A673 (cell line): ENCODE measurements at places on chromosomes 6 and 20. TPM values are rescaled to one million over a fixed set of nuclear protein-coding genes. Genes with fewer than 3 reads are reported as not detected.

The TCF15 gene
- 0.20 and 0.24 TPM in 2 replicates for total RNA-seq

The MUCL3 gene
- not detected in 2 replicates for total RNA-seq

The EEF1A2 gene
- total RNA-seq = 7.5 and 13.7 TPM in 2 replicates

The DNAH8 gene
- total RNA-seq = not detected in 2 replicates

The COMMD7 gene
- total RNA-seq = 20.0 and 23.5 TPM in 2 replicates

The SLC39A7 gene
- total RNA-seq = 119 and 124 TPM in 2 replicates

The C6orf132 gene
- 0.04 and 0.15 TPM in 2 replicates for total RNA-seq

The PROKR2 gene
- total RNA-seq = not detected in 2 replicates

The TINAG gene
- not detected in 2 replicates for total RNA-seq

The OTOR gene
- not detected in 2 replicates for total RNA-seq

The LY6G6F gene
- not detected in 2 replicates for total RNA-seq

The DLK2 gene
- 0.37 and 0.67 TPM in 2 replicates for total RNA-seq

The CD109 gene
- total RNA-seq = 8.7 and 8.8 TPM in 2 replicates

The TRMT6 gene
- total RNA-seq = 38.6 and 41.6 TPM in 2 replicates

The PRL gene
- 0.24 TPM in 1 of 2 replicates, not detected in the other for total RNA-seq

The C20orf141 gene
- total RNA-seq = not detected in 2 replicates

The IL17A gene
- total RNA-seq = not detected in 2 replicates

The MRAP2 gene
- 0.34 and 0.55 TPM in 2 replicates for total RNA-seq

The TEAD3 gene
- total RNA-seq = 10.3 and 17.0 TPM in 2 replicates

The HAO1 gene
- not detected in 2 replicates for total RNA-seq

The SNX14 gene
- 30.4 and 36.3 TPM in 2 replicates for total RNA-seq

The RRBP1 gene
- 75.9 and 82.8 TPM in 2 replicates for total RNA-seq

The IRF4 gene
- 0.07 and 0.37 TPM in 2 replicates for total RNA-seq

The CHRNA4 gene
- 0.26 and 1.6 TPM in 2 replicates for total RNA-seq

The ZC3H12D gene
- total RNA-seq = 0.30 and 0.33 TPM in 2 replicates

The GHRH gene
- total RNA-seq = not detected in 2 replicates

The MROH8 gene
- total RNA-seq = 1.6 and 2.0 TPM in 2 replicates

The PNPLA1 gene
- 0.20 and 0.26 TPM in 2 replicates for total RNA-seq

The BPIFB2 gene
- total RNA-seq = not detected in 2 replicates

The FAM83C gene
- total RNA-seq = not detected in 2 replicates

The OR2H1 gene
- not detected in 2 replicates for total RNA-seq

The FUT9 gene
- 4.3 and 5.1 TPM in 2 replicates for total RNA-seq

The ULBP2 gene
- 2.6 and 4.2 TPM in 2 replicates for total RNA-seq

The CCDC28A gene
- total RNA-seq = 9.8 and 12.3 TPM in 2 replicates

The PHACTR3 gene
- total RNA-seq = 0.17 and 0.59 TPM in 2 replicates

The UFL1 gene
- total RNA-seq = 19.6 and 25.0 TPM in 2 replicates

The C6orf120 gene
- total RNA-seq = 23.2 and 25.9 TPM in 2 replicates

The AIF1 gene
- total RNA-seq = 0.64 and 0.68 TPM in 2 replicates

The KLHDC3 gene
- 90.1 and 108 TPM in 2 replicates for total RNA-seq

The CLVS2 gene
- total RNA-seq = 84.9 and 89.6 TPM in 2 replicates

The PLA2G7 gene
- not detected in 2 replicates for total RNA-seq

The CST4 gene
- total RNA-seq = not detected in 2 replicates

The HFE gene
- total RNA-seq = 7.8 and 11.5 TPM in 2 replicates
